ENCODE measurements at places on chromosomes 1 and 21.
A peak's percentile ranks its signal among the peaks of the same experiment; 100 is the strongest.

- DNase-seq = peak; percentile 97
Observed at GRCh38 chr1:59427155-59427554, 130.3 kb downstream of the FGGY start.

DNA sequence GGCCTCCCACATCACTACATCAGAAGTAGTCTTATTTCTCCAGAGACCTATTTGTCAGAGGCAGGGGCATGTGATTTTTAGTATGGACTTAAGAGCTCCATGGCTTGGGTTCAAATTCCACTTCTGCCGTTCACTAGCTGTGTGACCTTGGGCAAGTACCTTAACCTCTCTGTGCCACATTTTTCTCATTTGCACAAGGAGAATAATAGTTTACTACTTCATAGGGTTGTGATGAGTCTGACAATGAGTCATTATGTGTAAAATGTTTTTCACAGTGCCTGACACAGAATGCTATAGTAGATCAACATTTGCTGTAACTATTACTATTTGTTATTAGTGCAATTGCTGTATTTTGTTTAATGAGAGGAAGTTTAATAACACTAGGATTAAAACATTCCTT lies 200.6 kb downstream of the PRDM2 start:
- DNase-seq = no peak

DNA sequence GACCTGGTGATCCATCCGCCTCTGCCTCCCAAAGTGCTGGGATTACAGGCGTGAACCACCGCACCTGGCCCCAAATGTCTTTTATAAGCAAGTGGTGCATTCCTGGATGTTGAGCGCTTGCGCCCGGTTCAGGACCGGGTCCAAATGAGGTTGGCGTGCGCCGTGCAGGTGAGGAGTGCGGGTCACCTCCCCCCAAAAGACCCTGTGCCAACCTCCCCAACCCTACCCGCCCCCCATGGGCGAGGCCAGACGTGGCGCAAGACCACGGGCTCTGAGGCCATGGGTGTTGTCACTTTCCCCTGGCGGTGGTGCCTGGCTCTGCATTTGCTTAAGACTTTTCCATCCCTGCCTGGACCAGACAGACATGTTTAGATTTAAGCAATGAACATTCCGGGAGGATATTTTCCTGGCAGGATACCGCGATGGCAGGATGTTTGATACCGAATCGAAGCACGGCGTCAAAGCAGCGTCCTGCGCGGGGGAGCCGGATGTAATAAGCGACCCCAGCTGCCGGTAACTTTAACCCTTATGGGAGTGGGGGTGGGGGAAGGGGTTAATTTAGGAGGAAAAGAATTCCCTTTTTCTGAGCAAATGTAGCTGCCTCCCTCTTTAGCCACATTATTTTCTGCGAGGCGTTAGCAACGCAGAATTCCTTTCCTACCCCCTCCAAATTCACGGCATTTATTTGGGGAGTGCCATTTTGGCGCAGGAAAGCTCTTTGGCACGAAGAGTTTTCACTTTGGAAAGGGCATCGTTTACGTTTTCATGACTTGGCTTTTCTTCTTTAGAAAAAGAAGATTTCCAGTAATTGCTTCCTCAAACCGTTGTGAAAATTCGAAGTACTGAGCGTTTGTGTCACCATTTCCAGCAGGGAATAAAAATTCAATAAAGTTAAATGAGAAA lies 27.8 kb upstream of the RNF187 start:
- peak; percentile 61 for DNase-seq

GRCh38 chr1:61419657-61420056 lies 305.3 kb downstream of the TM2D1 start:
- no peak for DNase-seq

- no peak for DNase-seq
Observed at GRCh38 chr1:47908258-47908657, 88.9 kb downstream of the TRABD2B start.

DNA sequence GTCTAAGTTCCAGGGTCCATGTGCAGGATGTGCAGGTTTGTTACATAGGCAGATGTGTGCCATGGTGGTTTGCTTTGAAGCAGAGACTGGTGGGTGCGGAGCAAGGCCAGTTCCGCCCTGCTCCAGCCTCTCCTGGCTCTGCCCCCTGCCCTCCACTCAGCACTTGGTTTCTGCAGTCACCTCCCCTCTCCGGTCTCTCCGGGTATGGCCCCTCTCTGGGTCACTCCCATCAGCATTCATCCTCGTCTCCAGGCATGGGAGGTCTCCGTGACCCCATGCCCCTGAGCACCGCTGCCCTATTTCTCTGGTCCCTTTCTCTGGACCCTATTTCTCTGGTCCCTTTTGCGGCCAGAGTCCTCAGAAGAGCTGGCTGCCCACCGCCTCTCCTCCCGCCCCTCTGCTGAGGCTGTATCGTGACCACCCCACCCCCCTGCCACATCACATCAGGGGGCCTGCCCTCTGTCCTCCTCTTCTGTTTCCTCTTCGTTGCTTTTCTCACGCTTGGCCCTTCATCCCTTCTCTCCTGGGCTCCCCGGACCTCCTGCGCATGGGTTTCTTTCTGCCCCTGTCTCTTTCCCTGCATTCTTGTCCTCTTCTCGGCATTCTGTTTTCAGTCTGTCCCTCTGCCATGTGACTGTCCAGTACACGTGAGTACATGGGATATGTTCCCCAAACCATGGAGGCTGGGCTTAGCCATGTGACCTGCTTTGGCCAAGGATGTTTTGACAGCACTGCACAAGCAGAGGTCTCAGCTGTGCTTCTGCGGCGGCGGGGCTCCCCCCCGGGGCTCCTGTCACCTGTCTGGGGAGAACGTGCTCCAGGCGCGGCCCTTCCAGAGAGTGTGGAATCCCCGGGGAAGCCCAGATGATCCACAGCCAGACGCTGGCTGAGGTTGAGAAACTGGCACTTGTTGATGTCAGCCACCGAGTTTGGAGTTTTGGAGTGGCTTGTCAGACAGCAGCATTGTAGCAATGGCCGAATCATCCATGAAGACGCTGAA lies 54.4 kb upstream of the C1orf174 start:
- DNase-seq = peak; percentile 8

DNA sequence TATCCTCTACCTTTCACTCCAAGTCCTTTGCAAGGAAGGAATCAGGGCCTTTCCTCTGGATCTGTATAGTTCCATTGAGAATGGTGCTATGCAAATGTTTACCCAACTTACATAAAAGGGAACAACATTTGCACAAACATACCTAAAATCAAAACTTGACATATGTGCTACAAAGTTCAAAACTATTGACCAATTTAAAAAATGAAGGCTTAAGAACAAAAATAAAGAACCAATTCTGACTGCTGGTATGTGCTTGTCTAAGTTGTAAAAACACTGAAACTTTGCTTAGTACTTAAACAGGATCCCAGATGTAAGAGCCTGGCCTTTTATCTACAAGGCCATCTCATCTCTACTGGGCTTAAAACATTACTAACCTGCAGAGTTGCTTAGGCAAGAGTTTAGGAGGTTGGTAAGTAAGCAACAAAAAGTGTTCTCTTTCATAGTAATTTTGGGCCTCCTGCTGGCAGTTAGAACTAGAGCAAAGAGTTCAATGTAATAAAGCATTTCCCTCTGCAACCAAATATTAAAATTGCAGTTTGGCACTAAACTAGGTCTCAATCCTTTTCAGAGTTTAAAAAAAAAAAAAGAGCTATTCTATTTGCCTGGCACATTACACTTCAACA lies 2.0 kb downstream of the SCMH1 start:
- peak; percentile 32 for DNase-seq

DNA sequence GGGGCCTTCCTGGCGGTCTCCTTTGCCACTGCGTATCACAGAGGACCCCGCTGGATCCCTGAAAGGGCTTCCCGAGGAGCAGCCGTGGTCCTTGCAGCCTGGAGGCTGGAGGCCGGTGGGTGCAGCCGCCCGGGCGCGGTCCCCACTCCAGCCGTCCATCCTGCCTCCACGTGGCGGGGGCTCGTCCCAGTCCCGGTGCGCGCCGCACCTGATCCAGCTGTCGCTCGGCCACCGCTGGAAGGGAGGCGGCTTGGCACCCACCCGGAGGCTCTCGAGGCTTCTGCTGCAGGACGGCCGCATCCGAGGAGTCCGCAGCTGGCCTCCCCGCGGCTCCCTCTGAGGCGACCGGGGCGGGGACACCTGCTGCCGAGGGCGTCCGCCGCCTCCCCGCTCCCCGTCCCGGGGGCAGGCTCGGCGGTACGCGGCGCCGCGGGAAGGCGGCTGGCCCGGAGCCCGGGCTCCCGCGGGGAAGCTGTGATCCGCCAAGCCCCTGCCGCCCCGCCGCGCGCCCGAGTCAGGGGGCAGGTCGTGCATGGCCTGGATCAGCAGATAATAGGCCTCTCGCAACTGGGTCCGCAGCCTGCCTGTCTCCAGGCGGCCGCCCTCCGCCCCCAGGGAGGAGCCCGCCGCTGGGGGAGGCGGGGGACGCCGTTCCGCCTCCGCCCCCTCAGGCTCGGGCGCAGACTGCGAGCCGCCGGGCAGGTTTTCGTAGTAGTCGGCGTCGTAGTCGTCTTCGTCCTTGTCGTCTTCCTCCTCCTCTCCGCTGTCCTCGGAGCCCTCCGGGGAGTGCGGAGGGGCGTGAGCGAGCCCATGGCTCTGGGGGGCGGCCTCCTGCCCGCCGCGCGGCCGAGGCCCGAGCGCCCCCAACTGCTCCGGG lies at the start of gene SYDE2:
Gene SYDE2 (minus strand): TSS at position 554 of the 877 bp plus-strand sequence. CDS start 20 bp downstream, at position 534.
- DNase-seq = peak; percentile 88

DNA sequence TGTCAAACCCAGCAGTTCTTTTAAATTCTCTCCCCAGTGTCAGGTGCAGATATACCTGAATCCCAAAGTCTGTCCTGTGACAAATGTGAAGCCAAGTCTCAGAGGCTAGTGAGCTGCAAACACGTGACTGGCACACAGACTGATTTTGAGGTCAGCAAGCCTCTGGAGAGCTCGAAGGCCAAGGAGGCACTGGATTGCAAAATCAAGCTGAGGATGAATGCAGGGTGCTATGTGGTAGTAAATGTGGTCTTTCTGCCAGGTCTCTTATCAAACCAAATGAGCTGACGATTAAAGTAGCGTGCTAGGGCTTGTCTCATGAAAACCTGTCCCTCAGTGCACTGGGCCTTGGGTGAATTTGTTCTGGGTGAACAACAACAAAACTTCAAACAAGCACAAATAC lies 20.6 kb downstream of the GPR3 start:
- DNase-seq = no peak

DNA sequence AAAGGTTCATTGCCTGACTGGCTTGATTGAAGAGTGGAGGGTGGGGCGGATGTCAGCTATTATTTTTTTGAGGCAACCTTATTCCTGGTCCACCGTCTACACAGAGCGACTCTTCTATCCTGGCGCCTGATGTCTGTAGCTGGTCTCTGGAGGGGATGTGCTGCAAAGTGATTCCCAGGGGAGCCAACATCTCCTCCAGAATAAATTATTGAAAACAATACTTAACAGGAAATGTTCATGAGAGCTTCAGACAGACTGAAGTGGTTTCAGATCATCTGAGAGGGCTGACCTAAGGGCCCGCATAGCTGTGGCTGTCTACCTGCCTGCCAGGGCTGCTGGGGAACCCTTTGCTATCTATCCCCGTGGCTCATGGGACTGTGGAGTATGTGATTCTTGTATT lies 66.7 kb downstream of the TEX35 start:
- no peak for DNase-seq

DNA sequence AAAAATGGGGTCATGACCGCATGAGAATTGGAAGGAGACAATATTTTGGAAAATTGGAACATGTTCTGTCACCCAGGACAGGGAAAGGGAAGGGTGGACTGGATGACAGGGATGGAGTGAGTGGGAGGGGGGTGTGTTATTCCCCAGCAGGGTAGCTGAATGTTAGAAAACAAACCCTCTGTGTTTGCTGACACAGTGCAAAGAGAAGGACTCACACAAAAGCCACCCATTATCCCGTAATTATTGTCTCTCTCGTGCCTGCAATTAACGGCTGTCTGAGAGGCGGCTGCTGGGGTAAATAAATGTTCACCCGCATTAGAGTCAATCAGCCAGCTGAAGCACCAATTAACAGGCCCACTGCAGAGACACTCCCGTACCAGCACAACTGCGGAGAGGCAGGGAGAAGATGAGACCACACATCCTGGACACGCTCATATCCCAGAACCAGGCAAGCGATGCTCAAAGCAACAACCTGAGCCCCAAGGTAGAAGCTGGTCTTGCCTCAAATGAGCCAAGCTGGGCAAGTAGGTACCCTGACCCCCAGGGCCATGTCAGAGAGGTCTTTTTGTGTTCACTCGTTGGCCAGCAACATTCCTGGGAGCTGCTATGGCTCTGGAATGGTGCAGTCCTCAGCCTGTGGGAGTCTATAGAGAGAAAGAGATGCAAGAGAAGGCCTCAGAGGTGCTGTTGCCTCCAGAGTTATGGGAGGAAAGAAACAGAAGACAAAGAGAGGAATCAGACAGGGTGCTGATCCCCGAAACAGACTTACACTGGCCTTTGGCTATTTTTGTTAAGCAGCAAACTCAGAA lies 19.4 kb downstream of the PLEKHA6 start:
- DNase-seq = no peak

DNA sequence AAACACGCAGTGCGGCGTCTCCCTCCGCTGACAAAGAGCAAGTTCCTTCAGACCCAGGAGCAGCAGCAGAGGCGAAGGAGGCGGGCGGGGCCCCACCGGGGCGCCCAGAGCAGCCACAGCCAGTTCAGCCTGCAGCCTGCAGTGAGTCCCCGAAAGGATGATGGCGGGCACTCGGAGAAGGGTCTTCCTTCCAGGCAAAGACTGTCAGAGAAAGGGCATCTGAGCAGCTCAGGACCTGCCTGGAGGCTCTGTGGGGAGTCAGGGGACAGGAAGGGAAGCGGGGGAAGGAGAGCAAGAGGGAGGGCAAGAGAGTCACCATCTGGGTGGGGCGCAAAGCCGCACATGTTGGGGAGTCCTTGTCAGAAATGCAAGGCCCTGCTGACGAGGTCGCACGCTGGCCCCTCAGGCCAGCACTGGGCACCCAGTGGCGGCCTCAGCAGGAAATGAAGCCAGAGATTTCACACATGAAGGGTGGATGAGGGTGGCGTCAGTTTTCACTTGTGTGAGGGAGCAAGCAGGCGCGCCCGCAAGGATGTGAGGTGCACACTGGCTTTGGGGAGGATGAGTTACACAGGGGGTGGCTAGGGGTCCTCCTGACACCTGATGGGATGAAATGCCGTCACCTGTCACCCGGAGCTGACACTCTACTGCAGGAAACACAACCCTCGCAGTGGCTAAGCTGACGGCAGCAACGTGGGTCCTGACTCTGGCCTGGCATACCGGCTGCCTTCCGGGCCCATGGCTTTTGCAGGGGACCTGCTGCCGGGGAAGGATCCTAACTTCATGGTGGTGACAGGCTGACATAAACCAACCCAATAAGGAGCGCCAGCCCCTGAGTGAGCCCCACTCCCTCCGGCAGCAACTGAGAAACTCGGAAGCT lies 6.6 kb downstream of the LRRC47 start:
- no peak for DNase-seq

DNA sequence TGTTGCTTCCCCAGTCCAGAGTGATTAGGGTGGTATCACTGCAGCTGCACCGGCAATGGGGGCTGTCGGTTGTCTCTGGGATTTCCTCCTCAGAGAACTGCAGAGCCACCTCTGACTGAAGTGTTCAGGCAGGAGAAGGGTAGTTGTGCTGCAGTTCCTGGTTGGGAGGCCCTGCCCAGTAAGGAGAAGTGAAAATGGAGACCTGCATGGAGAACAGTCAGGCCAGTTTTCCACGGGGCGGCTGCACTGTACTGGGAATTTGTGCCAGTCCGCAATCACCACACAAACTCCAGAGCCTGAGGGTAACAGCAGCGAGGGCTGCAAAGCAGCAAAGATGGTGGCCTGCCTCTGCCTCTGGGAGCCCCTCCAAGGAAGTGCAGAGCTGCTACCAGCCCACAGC lies 58.1 kb upstream of the CCDC190 start:
- no peak for DNase-seq

Measured in kidney tubule cell (primary cell).